NCI-H1417 (cell line): ENCODE measurements at places on chromosomes 3 and 15.

DNA sequence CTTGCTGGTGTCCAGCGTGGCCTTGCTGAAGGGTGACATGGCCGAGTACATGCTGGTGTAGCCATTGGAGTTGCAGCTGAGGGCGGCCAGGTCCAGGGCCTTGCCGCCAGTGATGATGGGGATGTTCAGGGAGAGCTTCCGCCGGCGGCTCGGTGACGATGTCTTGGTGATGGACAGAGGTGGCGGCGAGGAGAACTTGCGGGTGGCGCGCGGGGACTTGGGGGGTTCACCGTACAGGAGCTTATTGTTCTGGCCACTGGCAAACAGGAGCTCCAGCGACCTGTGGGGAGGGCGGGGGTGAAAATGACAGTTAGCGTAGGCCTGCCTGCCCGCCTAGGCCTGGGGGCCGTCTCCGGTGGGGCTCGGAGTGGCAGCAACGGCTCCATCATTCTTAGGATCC, 59.0 kb upstream of the CTSH start:
- no peak for DNase-seq

DNA sequence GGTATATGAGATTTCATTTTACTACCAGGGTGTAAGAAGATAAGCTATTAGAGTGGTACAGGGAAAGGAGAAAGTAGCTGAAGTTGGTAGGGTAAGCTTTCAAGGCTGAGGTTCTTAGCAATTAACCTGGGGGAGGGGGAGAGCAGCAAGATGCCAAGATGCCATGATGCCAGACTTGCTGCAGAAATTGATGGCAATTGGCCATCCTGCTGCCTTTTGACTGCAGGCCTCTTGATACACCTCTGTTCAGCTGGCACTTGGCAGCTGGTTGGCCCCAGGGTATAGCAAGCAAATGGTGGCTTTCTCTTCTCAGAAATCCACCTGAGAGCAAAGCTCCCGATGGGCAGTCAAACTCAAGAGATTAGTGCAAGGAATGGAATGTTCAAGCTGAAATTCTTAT, 21.4 kb upstream of the DPH6 start:
- DNase-seq, result no peak

DNA sequence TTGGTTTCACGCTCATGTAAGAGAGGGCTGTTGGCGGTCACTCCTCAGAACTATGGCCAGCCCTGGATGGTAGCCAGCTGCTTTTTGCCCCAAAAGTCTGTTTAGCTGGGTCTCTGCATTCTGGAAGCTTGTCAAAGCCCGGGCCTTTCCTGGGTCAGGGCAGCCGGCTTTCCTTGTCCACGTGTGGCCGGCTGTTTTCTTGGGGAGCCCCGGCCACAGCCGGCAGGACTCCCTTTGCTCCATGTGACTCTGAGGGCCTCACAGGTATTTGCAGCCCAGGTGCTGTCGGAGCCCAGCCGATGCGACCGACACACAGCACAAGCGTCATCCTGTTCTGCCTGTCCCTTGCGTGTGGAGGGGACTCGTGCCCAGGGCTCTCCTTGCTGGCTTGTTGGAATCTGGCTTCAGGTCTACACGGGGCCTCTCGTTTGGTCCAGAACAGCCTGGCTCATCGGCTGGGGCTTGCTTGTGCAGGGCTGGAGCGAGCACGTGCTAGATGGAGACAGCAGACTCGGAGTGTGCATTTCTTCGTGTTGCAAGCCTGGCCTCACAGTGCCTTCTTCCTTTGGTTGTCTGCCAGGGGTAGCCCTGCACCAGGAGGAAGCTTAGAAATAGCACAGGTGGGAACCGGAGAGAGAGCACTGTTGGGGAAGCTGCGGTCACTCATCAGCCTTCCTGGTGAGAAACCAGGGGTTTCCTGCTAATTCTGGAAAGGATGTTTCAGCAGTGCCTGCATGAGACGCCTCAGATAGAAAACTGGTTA, 51.5 kb downstream of the PGPEP1L start:
- no peak for DNase-seq

DNA sequence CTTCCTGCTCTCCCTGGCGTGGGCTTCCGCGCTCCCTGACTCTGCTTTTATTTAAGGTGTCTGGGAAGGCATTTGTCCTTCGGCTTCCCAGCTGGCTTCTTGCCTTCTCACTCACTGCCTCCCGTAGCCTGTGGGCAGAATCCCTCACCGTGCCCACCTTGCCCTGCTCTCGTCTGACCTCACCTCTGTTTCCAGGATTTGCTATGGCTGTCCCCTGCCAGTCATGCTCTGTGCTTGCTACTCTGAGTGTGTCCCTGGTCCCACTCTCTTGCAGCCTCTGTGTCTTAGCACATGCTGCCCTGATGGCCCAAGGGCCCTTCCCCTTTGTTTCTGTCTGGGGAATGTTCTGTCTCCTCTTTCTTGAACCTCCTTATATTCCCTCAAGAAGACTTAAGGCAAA, 26.2 kb downstream of the LPP start:
- DNase-seq, result no peak

DNA sequence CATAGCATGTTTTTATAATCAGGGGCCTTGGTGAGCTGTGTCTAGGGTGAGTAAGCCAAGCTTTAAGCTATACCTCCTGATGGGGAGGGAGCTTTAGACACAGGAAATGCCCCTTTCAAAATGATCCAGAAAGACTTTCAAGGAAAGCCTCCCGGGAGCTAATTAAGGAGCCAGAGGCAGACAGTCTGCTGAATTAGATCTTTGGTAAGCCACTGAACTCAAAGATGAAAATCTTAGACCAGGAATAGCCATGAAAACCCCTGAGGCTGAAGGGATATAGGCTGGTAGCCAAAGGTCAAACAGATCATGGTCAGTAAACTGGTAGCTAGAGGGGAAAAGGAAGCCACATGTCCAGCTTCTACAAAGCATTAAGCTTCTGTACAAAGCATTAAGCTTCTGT, 42.7 kb upstream of the GAP43 start:
- DNase-seq, result no peak

- no peak for DNase-seq
Measured at GRCh38 chr15:71242292-71242691, 127.0 kb downstream of the THSD4 start.

- no peak for DNase-seq
Measured at GRCh38 chr15:60130398-60130797, 126.3 kb downstream of the FOXB1 start.

- DNase-seq, result no peak
Measured at GRCh38 chr3:84820906-84821305, 137.9 kb upstream of the CADM2 start.

DNA sequence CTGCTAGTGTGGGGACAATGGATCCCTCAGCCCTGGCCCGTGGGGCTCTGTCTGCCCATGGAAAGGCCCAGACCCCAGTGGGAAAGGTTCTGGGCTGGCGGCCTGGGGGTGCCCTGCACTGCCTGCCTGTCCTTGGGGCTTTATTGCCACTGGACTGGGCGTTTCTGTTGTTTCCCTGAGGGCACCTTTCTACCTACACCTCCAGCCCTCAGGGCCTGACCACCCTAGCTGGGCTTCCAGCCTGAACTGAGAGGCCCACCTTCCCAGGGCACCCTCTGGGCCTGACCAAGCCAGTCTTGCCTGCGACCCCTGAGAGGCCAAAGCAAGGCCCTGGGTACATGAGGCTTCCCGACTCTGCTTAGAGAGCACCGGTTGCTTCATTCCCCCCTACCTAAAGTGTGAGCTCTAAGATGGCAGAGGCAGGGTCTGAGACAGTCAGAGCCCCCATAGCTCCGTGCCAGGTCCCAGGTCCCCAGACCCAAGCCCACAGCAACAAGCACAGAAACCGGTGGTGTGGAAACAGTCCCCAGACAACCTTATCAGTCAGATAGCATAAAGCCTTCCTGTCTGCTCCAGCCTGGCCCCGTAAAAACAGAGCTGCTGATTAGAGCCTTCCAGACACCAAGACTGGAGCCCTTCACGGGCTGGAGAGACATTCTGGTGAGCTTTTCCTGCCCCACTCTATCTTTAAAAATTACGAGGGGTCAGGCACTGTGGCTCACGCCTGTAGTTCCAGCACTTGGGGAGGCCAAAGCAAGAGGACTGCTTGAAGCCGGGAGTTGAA, 102.8 kb downstream of the CHSY1 start:
- DNase-seq, result no peak

- no peak for DNase-seq
Measured at GRCh38 chr3:138238711-138239110, 51.6 kb downstream of the ARMC8 start.

GRCh38 chr15:41507820-41508290, 5.8 kb downstream of the LTK start:
- DNase-seq, result no peak
